ENCODE measurements at places on chromosomes 12 and 14. TPM values are rescaled to one million over a fixed set of nuclear protein-coding genes. Genes with fewer than 3 reads are reported as not detected.

AQP2 gene
- not detected for total RNA-seq

CIROP gene
- not detected for total RNA-seq

RILPL1 gene
- 6.1 TPM for total RNA-seq

SMCO3 gene
- total RNA-seq: not detected

CCDC175 gene
- total RNA-seq: not detected

DNA sequence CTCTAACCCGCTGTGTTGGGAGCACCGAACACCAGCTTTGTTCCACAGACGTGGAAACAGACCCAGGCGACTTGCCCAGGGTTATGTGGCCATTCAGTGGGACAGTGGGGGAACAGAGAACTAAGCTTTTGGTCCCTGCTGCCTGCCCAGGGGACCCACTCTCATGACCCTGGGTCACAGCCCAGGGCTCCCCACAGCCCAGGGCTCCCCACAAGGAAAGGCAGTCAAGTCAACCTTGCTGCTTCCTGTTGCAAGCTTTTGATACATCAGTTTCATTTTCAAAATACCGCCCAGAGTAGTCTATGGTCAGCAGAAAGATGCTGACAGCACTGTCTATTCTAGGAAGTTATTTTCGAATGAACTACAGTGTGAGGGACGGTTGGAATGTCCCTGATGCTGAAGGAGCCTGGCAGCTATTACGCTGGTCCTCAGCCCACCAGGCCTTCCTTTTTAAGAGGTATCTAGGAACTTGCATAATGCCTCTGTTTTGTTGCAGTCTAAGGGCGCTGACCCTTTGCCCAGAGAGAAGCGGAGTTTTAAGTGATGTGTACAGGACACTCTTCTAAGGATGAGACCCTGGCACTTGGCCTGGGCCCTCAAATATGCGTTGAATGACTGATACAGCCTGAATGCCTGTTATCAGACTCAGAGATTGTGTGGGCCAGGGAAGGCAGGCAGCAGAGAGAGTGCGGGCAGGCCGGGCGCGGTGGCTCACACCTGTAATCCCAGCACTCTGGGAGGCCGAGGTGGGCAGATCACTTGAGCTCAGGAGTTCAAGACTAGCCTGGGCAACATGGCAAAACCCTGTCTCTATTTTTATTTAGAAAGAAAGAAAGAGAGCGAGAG, 12.6 kb upstream of the TTC7B start:
- ATAC-seq: peak; percentile 25

GRCh38 chr12:132686825-132687210, 324 bp downstream of the POLE start:
- peak; percentile 70 for ATAC-seq

DNA sequence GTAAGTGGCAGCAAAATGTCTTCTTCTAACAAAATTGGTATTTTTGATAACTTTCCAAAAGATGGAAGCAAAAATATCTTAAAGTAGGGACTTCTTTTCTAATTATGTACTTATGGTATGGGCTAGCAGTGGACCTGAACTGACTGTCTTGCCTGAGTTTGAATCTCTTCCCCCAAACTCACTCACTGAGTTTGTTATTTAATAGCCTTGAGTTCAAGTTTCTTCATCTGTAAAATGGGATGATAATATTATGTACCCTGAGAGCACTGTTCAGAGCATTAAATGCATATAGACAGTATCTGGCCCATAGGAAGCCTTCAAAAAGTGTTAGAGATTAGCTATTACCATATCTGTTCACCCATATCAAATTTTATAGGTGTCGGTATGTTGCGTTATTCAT, 210.4 kb upstream of the NUDT4 start:
- no peak for ATAC-seq

- ATAC-seq: no peak
Observed at GRCh38 chr12:82149045-82149444, 209.1 kb downstream of the CCDC59 start.

DNA sequence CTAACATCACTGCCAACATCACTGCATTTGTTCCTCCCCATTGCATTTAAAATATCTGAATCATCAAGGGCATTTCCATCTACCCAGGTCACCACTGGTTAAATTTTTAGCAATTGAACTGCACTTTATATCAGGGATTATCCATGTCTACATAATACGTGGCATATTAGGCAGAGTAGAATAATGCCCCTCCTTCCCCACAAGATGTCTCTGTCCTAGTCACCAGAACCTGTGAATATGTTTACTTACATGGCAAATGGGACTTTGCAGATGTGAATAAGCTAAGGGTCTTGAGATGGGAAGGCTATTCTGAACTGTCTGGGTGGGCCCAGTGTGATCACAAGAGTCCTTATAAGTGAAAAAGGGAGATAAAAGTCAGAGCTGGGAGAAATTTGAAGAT, 181.7 kb upstream of the ARID2 start:
- ATAC-seq: no peak
